ENCODE measurements at places on chromosomes 5 and 9.

- DNase-seq = no peak
Observed at GRCh38 chr5:14199902-14200301, 56.8 kb downstream of the TRIO start.

GRCh38 chr9:76018235-76018634 is 127.8 kb downstream of the PCSK5 start:
- DNase-seq = peak; percentile 9

DNA sequence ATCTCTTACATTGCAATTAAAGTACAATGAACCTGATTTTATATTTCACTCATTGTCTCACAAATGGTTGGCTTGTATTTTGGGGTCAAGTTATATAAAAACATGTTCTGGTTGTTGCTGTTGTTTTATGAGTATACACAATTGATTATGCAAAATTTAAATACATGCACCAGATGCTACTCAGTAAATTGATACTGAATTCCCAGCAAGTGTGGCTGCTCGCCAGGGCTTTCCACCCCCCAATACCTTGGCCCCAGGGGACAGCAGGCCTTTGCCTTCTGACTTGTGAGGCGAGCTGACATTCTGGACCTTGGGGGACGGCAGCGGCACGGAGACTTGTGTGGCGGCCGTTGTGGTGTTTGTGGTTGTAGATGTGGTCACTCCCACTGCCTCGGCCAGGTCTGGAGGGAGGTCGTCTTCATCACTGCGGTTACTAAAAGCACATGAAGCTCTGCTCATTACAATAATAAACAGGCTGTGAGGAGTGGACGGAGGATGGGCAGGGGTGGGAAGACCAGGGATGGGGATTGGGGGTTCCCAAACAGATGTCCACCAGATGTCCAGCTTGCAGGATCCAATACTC is 27.0 kb upstream of the FRRS1L start:
- DNase-seq = no peak

DNA sequence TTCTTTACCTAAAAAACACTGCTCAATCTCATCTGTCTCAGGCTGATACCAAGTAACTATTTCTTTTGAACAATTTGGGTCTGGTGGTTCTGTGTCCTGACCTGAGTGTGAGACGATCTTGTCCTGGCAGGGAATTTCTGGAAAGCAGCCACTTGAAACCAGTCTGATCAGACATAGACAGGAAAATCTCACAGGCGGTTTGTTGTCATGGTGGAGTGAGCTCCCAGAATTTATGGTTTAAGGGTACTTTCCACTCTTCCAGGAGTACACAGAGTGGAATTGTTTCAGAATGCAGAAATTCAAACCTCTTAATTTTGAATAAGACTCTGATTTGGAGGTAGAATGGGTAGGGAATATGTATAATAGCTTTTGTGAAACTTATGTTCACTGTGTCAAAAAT is 268.2 kb downstream of the ISL1 start:
- DNase-seq = no peak

- DNase-seq = no peak
Observed at GRCh38 chr5:178818094-178818493, 41.7 kb upstream of the ZNF354B start.

DNA sequence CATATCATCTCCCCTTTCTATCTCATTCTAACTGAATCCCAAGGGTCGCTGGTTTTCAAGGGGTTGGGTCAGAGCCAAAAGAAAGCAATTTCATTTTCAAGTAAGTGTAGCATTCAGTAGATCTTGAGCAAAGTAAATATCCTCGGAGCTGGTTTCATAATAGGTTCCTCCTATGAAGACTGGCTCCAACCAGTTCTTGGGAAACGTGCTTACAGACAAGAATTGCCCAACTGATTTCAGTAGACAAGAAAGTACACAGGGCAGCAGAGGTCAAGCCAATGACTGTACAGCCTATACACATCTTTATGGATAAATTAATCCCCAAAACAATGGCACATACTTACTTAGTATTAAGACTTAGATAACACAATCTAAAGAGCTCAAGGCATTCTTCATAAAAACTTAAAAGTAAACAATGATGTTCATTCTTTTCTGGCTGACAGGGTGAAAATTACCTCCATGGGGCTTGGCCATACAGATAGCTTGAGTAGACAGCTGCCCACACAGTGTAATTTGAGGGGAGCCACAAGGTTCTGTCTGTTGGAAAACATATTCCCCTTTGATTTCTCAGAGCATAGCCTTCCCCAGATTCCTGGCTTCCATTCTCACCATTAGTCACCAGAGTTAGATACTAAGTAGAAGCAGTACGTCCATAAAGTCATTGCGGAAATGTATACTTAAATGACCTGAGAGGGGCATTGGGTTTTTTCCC is 163.9 kb downstream of the ARRDC3 start:
- no peak for DNase-seq

GRCh38 chr5:73818357-73818756 is 192.4 kb downstream of the ARHGEF28 start:
- DNase-seq = no peak

DNA sequence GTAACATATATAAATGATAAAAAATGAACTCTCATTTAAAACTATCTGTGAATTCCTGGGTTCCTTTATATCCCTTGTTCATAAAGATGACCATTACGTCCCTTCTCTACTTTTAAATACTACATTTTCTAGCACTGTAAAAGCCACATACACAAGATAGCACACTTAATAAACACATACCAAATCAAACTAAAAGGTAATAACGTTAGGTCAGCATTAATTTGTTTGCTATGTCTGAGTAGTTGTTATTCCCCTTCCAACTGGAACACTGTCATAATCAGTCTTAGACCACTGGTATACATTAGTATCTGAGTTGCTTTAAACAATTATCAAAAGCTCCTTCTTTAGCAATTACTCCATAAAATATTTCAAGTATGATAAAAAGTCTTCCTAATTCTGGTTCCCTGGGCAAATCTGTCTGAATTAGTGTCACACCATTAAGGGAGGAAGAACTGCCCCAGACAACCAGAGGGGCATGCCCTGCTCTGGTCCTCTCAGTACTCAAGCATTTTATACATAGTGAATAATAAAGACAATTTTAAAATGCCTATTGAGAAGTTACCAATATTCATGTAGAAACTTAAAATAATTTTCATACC is 98.1 kb downstream of the RAPGEF6 start:
- no peak for DNase-seq

- no peak for DNase-seq
Observed at GRCh38 chr5:45277860-45278259, 418.3 kb downstream of the HCN1 start.

DNA sequence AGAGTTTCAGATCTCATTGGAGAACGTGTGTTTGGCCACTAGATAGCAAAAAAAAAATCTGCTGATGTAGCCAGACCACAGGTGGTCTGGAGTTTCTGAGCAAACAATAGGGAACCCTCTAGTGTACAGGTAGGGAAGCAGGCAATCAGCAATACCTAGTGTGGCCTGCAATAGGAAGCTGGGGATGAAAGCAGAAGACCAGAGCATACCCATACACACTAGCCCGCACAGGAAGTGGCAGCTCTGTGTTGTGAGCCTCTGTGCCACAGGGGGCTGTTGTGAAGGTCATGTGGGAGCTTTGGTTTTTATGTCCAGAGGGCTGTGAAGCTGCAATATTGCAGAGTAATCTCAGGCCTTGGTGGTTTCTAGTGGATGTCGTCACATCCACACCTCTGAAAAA is 81.2 kb downstream of the MTAP start:
- DNase-seq = no peak

- no peak for DNase-seq
Observed at GRCh38 chr5:4540375-4541173, 599.6 kb upstream of the ADAMTS16 start.

DNA sequence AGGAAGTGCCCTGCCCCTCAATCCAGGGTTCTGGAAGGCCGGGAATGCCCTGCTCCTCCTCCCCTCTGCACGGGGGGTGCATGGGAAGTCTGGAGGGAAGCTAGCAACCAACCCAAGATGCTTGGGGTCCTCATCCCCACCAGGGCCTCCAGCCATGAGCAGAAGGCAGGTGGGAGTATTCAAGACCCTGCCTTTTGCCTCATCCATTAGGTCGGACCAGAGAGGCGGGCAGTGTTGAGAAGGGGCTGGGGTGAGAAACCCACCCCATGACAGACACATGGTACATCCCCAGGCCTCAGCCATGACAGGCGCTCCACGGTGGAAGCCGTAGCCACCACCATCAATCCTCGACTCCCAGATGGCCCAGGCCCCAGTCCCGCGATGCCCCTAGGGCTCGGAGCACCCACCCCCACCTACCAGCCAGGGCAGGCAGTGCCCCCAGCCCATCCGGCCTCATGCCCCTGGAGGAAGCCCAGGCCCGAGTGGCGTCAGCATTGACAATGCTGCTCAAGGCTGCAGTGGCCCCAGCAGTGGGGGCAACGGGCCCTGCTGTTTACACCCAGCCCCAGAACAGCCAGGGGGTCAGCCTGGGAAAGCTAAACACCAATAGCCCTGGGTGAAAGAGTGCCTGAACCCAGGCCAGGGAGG is 8.6 kb downstream of the NR5A1 start:
- DNase-seq = no peak

- DNase-seq = no peak
Observed at GRCh38 chr5:93337138-93337537, 243.9 kb downstream of the NR2F1-AS1 start.

- no peak for DNase-seq
Observed at GRCh38 chr9:79023134-79023580, 548.6 kb upstream of the TLE4 start.

DNA sequence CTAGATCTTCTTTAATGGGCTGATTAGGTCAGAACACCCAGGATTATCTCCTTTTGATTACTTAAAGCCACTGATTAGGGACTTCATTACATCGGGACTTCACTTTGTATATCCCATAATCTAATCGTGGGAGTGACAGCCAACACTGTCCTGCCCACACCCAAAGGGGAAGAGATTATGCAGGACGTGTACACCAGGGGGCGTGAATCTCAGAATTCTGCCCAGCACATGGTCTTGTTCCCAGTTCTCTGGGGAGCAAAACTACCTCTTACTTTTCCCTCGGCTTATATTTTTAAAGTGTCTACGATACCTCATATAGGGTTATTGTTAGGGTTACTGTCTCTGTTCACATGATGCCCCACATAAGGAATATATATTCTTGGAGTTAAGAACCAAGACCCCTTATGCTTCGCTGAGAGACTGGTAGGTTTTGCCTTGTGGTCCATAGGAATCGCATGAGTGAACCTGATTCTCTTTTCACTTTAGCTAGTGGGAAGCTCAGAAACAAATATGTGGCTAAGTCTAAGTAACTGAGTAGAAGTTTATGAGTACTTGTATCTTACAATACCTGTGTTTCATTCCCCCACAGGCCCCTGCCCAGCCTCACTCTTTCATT is 192.7 kb downstream of the GNA14 start:
- DNase-seq = no peak

GRCh38 chr9:92429836-92430235 is 5.6 kb upstream of the OMD start:
- no peak for DNase-seq

- no peak for DNase-seq
Observed at GRCh38 chr9:70035691-70036090, 8.0 kb upstream of the MAMDC2 start.

GRCh38 chr5:159509002-159509660 is 178.8 kb upstream of the IL12B start:
- DNase-seq = no peak

DNA sequence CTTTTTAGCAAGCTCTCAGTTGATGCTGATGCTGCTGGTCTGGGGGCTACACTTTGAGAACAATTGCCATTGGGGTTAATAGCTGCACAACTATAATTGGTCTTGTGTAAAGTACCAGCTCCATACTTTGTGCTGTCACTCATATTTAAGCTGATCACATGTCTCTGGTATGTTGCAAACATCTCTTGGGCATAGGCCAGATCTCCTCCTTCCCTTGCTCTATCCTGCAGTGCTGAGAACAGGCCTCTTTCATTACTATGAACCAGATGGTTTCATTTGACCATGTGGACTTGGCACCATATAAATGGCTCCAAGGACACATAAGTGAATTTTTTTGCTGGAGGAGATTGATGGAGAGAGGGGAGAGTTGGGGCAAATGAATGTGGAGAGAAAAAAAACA is 48.4 kb downstream of the DMRT2 start:
- no peak for DNase-seq

GRCh38 chr9:78614892-78615291 is 318.0 kb downstream of the PSAT1 start:
- no peak for DNase-seq

DNA sequence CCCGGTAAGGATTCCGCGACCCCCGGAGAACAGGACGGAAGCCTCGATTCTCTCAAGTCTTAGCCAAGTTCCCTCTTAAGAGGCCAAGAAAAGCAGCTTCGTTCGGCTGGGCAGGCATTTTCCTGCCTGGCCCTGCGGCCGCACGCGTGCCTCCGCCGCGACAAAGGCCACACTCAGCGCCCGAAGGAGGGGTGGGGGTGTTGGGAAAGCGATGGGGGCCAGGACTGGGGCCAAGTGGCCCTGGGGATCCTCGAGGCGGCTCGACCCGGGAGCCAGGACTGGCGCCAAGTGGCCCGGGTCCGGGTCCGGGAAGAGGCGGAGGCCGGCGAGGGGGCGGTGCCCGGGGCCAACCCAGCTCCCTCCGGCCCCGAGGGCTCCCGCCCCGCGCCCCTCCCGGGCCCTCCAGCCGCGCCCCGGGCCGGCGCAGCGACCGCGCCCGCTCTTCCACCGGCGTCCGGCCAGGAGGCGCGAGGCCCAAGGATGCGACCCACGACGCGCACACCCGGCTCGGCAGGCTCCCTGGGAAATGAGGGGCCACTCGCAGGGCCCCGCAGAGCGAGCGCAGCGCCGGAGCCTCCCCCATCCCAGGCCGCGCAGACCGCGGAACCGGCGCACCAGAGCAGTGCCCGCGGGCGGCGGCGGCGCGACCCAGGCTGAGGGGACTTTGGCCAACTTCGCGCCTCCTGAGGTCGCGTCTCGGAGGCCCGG is 756 bp downstream of the VAV2 start:
- no peak for DNase-seq

DNA sequence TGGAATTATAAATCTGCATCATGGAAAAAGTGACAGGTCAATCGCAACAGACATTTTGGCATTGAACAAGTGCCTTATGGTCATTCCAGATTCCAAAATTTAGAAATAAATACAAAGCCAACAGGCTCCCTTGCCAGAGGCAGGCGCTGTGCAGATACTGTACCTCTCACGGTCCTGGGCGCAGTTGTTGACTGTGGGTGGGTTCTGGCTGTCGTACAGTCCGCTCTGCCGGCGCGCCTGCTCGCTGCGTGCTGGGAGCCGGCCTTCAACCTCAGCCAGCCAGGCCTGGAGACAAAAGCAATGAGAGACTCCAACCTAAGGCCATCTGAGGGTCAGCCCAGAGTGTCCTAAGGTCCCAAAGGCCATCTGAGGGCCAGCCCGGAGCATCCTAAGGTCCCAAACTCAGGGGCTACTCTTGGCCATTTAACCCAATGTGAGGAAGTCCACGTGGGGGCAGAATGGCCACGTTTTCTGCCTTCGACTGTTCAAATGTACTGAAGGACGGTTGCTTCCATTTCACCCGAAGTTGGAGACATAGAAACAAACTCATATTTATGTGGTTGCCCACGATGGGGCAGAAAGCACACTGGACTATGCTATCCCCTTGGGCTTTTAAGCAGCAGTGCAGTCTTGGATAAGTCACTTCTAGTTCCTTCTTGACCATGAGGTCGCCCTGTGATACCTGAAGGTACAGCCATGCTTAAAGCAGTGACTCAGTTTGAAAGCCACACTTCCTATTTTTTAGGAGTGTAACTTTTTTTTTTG is 65.2 kb downstream of the USP20 start:
- no peak for DNase-seq

All from progenitor cell of endocrine pancreas (in vitro differentiated cells).